NCI-H524 (cell line): ENCODE measurements at places on chromosomes 6 and 20.

DNA sequence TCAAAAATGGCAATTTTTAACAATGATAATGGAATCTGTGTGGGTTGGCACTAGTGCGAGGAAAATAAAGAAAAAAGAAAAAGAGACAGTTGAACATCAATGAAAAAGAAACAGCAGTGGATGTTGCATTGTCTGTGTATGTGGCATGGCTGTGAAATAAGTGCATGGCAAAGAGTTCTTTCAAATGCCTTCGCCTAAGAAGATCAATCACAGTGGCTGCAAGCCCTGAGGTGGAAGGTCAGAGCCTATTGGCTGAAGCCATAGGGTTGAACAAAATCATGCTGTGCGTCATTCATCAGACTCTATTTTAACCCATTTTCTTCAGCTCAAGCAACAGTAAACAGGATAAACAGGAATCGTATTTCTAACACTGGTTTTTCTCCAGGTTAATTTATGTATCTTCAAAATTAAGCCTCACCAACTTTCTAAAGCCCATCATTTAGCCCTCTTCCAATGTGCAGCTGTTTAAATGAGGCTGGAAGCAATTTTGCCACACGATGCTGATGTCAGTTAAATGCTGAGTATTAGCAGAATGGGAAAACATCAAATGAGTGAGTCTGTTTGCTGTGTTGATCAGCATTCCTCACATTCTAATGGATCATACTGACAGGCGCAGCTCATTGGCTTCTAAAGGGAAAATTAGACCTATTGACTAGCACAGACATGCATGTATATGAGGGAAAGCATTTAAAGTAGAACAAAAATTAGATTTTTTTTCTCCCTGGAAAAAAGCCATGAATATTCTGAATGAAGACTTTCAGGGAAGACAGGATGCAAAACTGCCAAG is 955.9 kb upstream of the EYS start:
- DNase-seq, result no peak

DNA sequence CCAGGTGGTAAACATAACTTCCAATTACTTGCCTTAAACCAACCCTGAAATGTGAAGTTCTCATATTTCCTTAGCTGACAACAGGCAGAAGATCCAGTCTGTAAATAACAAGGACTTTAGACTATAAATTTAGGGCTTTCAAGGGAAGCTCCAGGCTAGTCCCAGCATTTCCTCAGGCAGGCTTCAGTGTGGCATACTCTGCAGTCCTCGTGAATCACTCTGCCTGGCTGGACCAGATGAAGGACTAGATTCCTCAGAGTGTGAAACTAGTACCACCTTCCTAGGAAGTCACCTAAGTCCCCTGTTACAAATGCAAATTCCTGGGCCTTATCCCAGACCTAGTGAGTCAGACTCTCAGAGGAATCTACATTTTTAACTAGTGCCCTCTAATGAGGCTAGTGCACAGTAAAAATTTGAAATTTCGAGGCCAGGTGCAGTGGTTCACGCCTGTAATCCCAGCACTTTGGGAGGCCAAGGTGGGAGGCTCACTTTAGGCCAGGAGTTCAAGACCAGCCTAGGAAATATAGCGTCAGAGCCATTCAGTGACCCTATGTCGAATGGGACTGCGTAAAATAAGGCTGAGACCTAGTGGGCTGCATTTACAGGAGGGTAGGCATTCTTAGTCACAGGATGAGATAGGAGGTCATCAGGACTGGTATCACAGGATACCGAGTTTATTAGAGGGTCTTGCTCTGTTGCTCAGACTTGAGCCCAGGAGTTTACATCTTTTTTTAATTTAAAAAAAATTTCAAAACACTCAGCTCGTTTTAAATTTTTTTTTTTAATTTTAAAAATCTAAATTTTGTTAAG is 279.6 kb upstream of the JARID2 start:
- no peak for DNase-seq

- DNase-seq, result no peak
Measured at GRCh38 chr20:41405436-41405835, 38.8 kb upstream of the EMILIN3 start.

DNA sequence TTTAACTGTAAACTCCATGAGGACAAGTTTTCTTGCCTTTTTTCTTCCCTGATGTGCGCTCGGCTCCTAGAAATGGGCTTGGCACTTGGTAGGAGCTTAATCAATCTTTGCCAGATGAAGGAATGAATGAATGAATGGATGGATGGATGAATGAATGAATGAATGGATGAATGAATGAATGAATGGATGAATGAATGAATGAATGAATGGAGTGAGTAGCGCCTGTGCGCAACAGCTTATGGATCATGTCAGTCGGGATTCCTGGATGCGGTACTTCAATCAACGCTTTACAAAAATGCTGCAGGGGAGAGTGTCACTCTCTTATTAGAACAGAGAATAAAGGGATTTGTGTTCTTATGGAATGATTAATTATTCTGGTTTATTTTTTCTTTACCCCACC is 267.3 kb downstream of the TFAP2C start:
- no peak for DNase-seq

GRCh38 chr6:26477426-26477825 is 19.7 kb downstream of the BTN2A1 start:
- DNase-seq, result peak; percentile 5

DNA sequence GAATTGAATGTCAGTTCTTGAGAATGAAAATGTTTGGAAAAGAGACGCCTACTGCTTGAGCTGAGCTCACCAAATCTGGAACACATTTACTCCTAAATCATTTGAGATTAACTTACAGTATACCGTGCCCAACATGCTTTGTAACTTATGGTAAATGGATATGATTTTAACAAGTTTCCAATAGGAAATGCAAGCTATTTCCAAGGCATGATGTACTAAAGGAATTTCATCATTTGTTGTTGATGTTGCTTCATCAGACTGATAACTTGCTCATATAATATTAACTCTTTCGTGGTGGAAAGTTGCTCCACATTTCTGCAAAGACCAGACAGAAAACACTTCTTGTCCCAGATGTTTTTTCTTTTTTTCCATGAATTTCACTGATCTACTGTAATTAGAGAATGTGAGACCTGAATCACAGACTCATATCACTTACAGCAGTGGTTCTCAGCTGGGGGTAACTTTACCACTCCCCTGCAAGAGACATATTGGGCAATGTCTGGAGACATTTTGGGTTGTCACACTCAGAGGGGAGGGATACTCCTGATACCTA is 116.6 kb upstream of the TRAF3IP2 start:
- DNase-seq, result no peak

DNA sequence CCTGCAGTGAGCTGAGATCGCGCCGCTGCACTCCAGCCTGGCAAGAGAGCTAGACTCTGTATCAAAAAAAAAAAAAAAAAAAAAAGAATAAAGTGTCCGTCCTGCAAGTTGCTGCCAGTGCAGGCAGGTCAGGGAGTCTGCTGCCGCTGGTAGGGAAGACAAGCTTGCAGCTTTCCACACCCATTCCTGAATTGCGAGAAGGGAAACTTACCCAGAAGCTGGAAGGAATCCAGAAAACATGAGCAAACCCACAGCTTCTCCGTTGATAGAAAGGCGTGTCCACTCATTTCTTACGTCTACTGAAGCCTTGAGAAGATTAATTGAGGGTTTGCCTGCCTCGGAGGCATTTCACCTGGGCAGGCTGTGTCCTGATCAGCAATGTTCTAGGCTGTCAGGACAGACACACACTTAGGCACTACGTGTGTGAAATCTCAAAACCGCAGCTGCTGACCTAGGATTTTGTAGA is 61.6 kb upstream of the DSP start:
- DNase-seq, result no peak

- DNase-seq, result no peak
Measured at GRCh38 chr20:61777773-61778494, 287.7 kb downstream of the TAF4 start.

DNA sequence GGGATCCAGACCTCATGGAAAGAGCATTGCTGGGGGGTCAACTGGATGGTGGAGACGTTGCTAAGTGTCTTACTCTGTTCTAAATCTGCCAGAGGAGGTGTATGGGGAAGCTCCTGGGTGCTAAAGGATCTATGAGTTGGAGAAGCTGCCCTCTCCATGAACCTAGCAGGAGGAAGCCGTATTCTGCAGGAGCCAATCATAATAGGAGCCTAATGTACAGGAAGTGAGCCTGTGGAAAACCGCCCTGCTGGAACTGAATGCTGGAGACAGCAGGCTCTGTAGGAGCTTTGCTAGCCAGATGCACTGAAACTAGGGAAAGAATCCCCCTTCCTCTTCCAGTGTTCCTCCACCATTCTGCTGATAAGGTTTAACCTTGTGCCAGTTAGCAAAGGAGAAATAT is 10.9 kb downstream of the CASP8AP2 start:
- DNase-seq, result no peak

DNA sequence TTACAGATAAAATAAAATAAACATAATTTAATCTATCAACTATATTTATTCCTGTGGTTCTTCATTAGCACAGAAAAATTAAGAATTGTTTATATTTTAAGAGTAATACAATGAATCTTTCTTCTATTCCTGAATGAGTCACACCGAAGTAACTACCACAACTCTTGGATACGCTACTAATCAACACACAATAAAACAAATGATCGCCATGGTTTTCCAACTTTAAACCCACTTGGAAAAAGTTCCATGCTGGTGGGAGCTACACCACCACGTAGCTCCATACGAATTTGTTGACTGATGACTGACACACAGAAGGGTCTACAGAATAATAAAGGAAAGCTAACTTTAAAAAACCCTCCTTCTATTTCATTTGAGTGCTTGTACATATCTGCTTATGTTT is 135.8 kb upstream of the NEDD9 start:
- DNase-seq, result no peak

GRCh38 chr6:95203153-95203754 is 374.1 kb upstream of the MANEA start:
- DNase-seq, result peak; percentile 68

GRCh38 chr6:98946266-98946878 is 1.4 kb downstream of the FBXL4 start:
- peak; percentile 80 for DNase-seq

GRCh38 chr20:32808438-32808837 is 11.3 kb upstream of the MAPRE1 start:
- no peak for DNase-seq

- no peak for DNase-seq
Measured at GRCh38 chr6:1322696-1323219, 10.9 kb downstream of the FOXQ1 start.

- DNase-seq, result no peak
Measured at GRCh38 chr6:38404900-38405556, 234.7 kb downstream of the BTBD9 start.

GRCh38 chr6:43521836-43522235 is 4.9 kb downstream of the POLR1C start:
- no peak for DNase-seq

- no peak for DNase-seq
Measured at GRCh38 chr6:43426928-43427405, 374 bp upstream of the ABCC10 start.

DNA sequence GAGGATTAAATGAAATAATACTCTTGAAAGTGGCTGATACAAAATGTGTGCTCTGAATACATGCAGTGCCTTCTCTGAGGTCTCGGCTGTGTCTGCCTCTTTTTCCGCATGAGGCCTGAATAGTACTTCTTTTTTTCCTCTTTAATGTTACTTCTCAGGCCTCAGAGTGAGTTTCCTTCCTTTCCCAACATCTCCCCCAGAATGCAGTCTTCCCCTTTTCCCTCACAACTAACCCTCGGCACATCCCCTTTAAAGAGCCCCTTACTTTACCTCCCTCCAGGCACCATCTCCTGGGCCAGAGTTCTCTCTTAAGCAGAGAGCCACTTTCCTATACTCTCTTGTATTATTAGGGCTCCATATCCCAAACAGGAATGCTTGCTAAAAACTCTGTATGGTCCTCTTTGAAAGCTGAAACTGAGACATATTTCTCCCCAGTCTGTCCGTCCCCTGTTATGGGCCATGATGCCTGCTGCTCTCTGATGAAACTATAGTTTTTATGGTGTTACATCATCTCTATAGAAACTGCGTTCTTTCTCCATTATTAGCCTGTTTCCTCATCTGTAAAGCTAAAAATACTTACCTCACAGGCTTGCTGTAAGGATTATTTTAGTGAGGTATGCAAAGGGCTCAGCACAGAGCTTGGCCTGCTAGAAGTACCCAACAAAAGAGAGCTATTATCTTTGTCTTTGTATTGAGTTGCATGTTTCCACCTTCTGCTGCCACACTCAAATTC is 2.3 kb downstream of the PLAGL2 start:
- no peak for DNase-seq

GRCh38 chr6:116836606-116837342 is 7.9 kb upstream of the GPRC6A start:
- DNase-seq, result no peak

- DNase-seq, result no peak
Measured at GRCh38 chr20:47143657-47144056, 212.8 kb downstream of the ZMYND8 start.
